ENCODE measurements at places on chromosomes 2 and 18. TPM values are rescaled to one million over a fixed set of nuclear protein-coding genes. Genes with fewer than 3 reads are reported as not detected.

DNA sequence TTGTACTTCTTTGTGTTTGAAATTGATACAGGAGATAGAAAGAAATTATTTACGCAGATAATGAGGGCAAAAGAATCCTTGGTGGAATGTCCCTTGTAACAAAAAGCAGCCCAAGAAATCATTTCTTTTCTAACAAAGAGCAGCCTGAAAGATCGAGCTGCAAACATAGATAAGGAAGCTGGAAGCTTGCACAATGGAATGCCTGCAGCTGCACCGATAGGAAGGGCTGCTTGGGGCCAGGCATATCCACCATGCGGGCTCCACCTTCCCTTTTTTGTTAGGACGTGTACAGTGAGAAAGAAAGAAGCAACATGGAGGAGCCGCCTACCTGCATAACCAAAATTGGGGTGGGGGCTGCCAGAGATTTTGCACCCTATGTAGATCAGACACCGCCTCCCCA is 568.7 kb downstream of the METTL4 start:
- DNase-seq = no peak

DNA sequence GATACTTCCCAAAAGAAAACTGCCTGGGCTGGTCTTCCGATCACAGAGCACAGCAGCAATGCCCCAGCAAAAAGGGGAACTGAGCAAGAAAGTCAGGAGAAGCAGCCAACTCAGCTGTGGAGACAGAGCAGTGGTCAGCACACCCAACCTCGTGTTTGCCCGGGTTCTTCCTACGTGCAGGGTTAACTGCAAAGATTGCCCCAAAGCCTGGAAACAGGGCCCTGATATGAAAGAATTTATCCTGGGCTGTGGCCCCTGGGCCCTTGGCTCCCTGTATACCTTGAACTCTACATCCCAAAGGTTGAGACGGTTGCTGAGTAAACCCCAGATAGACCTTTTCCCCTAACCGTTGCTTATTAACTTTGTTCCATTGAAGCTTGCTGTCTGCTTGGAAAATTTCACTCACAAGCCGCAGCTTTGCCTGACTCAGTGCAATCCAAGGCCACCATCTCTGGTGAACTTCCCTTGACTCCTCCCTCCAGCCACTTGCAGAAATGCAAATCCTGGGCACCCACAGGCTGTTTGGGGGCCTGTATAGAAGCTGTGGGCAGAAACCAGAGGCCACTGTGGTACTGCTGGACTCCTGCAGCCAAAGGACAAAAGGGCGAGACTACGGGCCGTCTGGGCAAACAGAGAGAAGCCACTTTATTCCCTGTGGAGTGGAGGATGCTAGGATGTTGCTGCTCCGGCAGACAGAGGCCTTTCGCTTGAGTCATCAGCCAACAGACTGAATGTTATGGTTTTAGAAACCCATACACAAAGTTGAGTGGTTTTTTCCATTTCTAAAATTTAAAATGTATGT is 18.2 kb downstream of the NRP2 start:
- peak; percentile 37 for DNase-seq

DNA sequence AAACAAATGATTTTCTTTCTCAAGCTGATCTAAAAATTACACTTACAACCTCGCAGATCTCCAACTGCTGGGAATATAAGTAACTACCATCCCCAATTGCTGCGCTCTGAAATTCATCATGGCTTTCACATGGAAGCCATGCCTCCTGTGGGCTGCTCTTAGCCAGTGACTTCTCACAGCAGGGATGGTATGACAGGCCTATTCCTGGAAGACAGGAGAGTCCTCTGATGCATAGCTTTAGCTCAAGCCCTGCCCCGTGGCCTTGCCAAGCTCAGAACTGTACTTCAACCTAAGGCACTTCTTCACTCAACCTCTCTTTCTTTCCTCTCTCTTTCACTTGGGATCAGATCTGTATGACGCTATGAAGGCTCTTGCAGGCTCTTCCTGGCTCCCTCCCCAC is 12.6 kb upstream of the ELAC1 start:
- DNase-seq = no peak

GRCh38 chr18:45753286-45753685 is 29.3 kb downstream of the SLC14A1 start:
- DNase-seq = no peak

DNA sequence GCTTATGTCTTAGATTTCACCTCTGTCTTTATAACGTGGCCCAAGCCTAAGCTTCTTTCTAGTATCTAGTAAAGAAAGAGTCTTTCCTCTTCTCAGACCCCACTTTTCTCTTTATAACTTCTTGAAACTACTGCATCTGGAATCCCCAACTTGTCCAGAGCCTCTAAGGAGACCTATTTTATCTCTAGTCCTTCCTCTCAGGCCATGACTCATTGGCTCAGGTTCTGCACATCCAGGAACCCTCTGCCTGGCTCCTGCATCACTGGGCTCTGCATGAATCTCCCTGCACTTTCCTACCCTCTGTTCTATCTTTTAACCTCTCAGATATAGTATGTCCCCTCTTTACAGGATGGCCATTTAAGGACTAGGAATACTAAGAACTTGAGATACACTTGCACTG is 124.7 kb downstream of the DNAH6 start:
- no peak for DNase-seq

GRCh38 chr18:432791-433190 is 67.7 kb downstream of the COLEC12 start:
- DNase-seq = no peak

- DNase-seq = no peak
Observed at GRCh38 chr2:101442667-101443061, 32.2 kb downstream of the RFX8 start.

- DNase-seq = no peak
Observed at GRCh38 chr2:130135692-130136541, 6.9 kb upstream of the POTEF start.

GRCh38 chr2:24725956-24726355 is 67.2 kb downstream of the PTRHD1 start:
- DNase-seq = no peak

DNA sequence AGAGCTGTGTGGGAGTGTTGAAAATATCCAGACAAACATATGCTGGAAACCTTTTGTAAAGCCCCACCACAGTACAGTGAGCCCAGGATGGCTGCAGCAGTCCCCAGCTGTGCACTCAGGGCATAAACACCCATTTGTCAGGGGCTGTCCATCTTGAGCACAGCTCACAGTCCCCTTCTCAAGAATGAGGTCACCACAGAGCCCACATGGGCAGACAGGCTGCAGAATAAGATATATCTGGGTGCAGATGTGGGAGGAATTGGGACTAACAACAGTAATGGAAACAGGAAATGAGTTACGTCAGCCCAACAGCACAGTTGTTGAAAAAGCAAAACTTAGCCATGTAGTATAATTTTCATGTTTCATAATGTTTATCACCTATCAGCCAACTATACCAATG is 219.6 kb downstream of the ETAA1 start:
- no peak for DNase-seq

DNA sequence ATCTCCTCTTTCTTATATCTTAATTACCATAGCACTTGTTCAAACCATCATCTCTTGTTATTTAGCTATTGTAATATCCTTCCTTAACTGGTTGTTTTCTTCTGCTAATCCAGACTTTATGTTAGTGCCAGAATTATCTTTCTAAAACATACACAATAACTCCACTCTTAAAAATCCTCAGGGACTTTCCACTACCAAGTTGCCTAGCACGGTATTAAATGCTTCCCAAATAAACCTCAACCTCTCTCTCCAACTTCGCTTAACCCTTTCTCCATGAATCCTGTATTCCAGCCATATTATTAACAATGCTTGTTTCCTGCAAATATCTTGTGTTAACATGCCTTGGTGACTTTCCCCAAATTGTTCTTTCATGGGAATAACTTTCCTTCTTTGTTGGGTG is 84.5 kb downstream of the FAM228A start:
- DNase-seq = no peak

DNA sequence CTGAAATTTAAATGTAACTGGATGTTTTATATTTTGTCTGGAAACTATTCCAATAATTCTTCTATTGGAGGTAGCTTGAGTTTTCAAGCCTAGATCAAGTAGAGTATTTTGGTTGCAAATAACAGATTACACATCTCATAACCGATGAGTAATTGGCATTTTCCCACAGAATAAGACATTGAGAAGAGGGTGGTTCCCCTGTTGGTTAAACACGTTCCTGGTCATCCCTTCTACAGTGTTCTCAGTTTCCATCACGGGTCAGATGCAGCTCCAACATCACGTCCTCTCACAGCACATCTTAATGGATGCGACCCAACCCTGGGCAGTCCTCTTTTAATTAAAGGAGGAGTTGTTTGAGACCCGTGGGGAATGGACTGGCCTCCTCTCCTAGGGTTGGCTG is 149.0 kb upstream of the ZNF516 start:
- DNase-seq = no peak

GRCh38 chr2:37770797-37771196 is 99.4 kb upstream of the CDC42EP3 start:
- no peak for DNase-seq

DNA sequence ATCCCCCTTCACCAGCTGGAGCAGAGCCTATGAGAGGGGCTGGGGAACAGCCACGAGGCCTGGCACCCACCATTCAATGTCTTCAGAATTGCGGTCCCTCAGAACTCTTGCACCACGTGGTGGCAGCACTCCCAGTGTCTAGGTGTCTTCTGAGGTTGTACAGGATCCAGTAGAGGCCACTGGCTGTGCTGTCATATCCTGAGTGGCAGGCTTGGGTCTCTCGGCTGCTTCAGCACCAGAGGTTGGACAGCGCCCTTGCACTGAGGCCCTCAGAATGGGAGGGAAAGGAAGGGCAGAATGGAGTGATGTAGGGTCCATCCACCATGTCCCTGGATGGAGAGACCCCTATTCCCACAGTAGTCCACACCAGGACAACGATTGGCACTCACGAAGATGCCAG is 112.0 kb upstream of the TEKT4 start:
- no peak for DNase-seq

SLC8A1 gene
- total RNA-seq = 2.6 TPM

CRYBA2 gene
- total RNA-seq = not detected

TUBA3D gene
- total RNA-seq = not detected

MATN3 gene
- 0.26 TPM for total RNA-seq

CD8A gene
- 0.16 TPM for total RNA-seq

MC4R gene
- total RNA-seq = not detected

CPO gene
- total RNA-seq = 0.29 TPM

TSPYL6 gene
- total RNA-seq = not detected

All from gastrocnemius medialis (tissue), 4 donors.